Epithelial cell of alveolus of lung (primary cell): ENCODE measurements at places on chromosomes 1 and 21. TPM values are rescaled to one million over a fixed set of nuclear protein-coding genes. Genes with fewer than 3 reads are reported as not detected.

GJB4 gene
- total RNA-seq: not detected in 2 replicates

KCNK1 gene
- total RNA-seq: 2.2 and 5.5 TPM in 2 replicates

ZNF593OS gene
- not detected in 2 replicates for total RNA-seq

ALX3 gene
- not detected in 2 replicates for total RNA-seq

FAM110D gene
- total RNA-seq: under 0.01 TPM in 1 of 2 replicates, not detected in the other

BEND5 gene
- total RNA-seq: 4.8 and 9.2 TPM in 2 replicates

URB1 gene
- total RNA-seq: 10.1 and 15.8 TPM in 2 replicates

IFNGR2 gene
- total RNA-seq: 68.6 and 69.0 TPM in 2 replicates

TAS1R1 gene
- not detected in 2 replicates for total RNA-seq

ECM1 gene
- total RNA-seq: 35.9 and 77.4 TPM in 2 replicates

ORC1 gene
- total RNA-seq: 7.1 and 8.1 TPM in 2 replicates

ANXA9 gene
- total RNA-seq: 0.13 TPM in 1 of 2 replicates, not detected in the other

RHD gene
- total RNA-seq: not detected in 2 replicates

NASP gene
- total RNA-seq: 47.4 and 58.4 TPM in 2 replicates

FCMR gene
- total RNA-seq: 0.39 and 0.64 TPM in 2 replicates

RGS4 gene
- total RNA-seq: 14.4 and 30.9 TPM in 2 replicates

OR2L5 gene
- not detected in 2 replicates for total RNA-seq

SPRR3 gene
- not detected in 2 replicates for total RNA-seq

PDPN gene
- total RNA-seq: 15.3 and 18.2 TPM in 2 replicates

PPFIA4 gene
- total RNA-seq: 0.65 and 12.5 TPM in 2 replicates

TMPRSS2 gene
- total RNA-seq: 0.13 TPM in 1 of 2 replicates, not detected in the other

FOXD3 gene
- total RNA-seq: not detected in 2 replicates

GPA33 gene
- not detected in 2 replicates for total RNA-seq

FBXO2 gene
- total RNA-seq: 1.6 and 4.6 TPM in 2 replicates

TNFRSF4 gene
- total RNA-seq: 2.3 TPM in 1 of 2 replicates, not detected in the other

NR1I3 gene
- not detected in 2 replicates for total RNA-seq

ERI3 gene
- total RNA-seq: 55.4 and 77.3 TPM in 2 replicates

QSOX1 gene
- total RNA-seq: 541 and 1,612 TPM in 2 replicates

HCRTR1 gene
- total RNA-seq: 0.13 TPM in 1 of 2 replicates, not detected in the other
